T-helper 1 cell (primary cell): ENCODE measurements at places on chromosomes 12 and 14.

DNA sequence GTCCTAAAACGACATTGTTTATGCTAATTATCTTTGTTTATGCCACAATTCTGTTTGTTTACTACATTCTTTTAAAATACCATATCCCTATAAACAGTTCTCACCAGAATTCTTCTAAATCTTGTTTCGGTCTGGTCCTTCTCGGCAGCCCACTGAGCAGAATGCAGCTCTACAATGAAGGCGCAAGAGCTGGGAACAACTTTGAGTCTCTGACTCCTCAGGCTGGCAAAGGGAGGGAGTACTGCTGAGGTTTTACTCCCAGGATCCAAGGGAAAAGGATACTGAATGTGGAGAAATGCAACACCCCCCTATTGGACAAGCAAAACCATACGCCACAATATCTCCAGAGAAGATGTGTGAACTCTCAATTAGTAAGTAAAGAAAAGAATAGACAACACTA is 5.4 kb downstream of the SOX5 start:
- no peak for DNase-seq

DNA sequence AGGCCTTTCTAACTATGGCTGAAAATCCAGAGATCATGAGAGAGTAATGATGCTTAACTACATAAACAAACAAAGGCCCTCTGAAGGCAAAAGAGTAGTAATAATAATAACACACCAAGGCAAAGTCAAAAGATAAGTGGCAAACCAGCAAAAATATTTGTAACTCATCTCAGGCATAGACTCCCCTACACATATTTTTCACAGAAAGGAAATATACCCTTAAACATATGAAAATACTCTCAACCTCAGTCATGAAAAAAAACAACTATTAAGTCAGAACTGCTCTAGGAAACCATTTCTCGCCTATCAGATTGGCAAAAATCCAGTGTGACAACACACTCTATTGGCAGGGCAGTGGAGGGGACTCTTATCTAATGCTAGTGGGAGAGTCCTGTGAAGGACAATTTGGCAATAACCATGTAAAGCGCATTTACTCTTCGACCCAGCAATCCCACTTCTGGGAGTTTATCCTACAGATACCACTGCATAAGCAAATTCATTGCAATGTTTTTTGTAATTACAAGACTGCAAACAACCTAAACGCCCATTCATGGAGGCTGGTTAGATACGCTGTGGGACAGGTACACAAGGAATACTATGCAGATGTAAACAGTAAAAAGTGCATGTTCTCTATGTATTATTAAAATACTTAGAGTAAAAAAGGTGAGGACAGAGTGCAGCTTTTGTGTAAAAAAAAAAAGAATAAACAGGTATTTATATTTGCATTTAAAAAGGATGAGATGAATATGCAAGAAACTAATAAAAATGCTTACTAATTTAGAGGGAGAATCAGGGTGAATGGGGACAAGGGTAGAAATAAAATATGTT is 26.0 kb upstream of the IL22 start:
- DNase-seq, result no peak

DNA sequence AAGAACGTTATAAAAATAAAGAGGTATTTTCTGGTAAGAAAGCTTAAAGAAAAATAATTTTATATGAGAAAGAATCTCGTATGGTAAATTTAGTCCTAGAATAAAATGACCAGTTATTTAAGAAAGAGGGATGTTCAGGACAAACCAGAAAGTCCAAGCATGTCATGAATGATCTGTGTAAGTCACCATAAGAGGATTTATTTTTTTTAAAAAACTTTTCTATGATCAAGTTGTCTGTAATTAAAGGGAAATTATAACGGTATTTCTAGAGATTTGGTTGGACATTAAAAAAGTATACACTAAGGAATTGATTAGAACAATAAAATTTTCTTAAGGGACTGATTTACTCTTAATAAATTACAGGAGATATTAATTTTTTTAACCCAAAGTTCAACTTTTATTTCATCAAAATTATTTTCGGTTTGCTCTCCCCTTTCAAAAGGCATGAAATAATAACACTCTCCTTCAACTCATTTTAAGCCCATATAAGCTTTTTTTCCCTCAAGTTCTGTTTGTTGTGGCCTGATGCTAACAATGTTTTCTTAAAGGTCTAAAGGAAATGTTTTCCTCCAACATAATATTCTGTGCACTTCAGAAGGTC is 49.9 kb upstream of the CPSF6 start:
- DNase-seq, result no peak

DNA sequence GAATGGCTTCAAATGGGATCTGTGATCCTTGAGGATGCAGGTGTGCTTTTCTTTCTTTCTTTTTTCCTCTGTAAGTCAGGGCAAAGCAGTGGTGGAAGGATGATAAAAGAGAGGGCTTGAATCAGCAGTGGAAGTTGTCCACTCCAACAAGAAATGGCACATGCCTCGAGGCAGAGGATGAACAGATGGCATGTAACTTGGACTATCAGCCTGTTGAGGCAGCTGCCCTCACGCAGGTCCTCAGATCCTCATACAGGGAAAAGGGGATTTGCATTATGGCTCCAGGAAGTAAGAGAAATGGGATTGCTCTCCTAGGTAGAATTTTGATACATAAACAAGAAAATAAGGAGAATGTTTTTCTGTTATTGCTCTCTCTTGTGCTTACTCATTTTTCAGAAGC is 368.0 kb downstream of the FUT8 start:
- no peak for DNase-seq

DNA sequence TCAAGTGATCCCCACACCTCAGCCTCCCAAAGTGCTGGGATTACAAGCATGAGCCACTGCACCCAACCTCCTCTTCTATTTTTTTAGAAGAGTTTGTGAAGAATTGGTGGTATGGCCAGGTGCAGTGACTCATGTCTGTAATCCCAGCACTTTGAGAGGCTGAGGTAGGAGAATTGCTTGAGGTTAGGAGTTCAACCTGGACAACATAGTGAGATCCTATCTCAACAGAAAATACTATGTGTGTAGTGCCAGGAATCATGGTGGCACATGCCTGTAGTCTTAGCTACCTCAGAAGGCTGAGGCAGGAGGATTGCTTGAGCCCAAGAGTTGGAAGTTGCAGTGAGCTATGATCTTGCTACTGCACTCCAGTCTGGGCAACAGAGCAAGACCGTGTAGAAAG is 5.5 kb upstream of the ATF7 start:
- no peak for DNase-seq

- no peak for DNase-seq
Observed at GRCh38 chr12:57229046-57229633, 371 bp upstream of the SHMT2 start.

GRCh38 chr14:77667331-77667730 is 40.5 kb downstream of the ALKBH1 start:
- DNase-seq, result no peak

DNA sequence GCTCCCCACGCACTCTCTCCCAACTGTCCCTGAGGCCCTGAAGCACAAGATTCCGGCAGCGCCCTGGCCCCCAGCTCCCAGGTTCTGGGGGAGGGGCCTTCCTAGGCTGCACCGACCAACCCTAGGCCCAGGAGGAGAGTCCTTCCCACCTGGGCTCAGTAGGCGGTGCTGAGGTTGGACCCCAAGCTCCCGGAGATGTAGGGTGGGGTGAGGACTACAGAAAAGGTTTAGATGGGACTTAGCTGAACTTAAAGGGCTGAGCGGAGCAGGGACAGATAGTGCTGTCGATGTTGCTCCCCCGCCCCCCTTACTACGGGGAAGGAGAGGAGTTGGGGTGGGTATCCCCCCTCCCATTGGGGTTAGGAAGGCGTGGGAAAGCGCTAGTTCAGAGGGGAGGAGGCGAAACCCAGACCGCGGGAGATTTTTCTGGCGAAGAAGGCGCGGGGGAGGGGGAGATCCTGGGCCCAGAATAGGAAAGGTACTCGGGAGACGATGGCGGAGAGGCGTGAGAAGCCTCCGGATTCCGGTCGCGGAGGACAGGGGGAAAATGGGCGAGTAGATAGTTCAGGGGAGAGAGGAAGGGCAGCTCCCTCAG is 4.2 kb upstream of the BAZ2A start:
- no peak for DNase-seq

DNA sequence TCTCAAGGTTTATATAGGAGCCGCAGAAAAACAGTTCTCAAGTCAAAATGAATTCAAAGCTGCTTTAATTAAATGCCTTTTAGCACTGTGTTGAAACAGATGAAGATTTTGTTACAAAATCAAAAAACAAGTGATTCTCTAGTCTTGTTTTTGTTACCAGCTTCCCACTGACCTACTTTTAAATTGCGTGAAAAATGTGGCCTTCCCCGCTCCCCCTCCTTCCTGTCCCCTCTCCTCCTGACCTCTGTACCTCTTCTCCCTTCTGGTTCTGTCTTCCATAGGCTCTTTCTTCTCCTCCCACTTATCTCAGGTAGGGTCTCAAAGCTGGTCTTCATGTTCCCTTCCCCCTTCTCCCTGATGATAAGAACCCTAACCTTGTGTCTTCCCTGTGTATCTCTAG is 90.0 kb upstream of the MDM1 start:
- DNase-seq, result no peak

- DNase-seq, result no peak
Observed at GRCh38 chr14:96817750-96818666, 20.8 kb downstream of the VRK1 start.

- no peak for DNase-seq
Observed at GRCh38 chr12:11839091-11839641, 189.7 kb downstream of the ETV6 start.

DNA sequence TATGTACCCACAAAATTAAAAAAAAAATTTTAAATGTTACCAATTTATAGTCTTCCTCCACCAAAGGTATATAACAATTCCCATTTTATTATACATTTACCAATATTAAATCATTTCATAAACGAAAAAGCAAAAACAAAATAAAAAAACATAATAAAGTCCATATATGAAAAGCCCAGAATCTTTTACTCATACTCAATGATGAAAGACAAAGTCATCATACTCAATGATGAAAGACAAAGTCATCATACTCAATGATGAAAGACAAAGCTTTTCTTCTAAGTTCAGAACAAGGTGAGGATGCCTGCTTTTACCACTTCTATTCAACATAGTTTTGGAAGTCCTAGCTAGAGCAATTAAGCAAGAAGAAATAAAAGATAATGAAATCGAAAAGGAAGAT is 28.1 kb downstream of the TMEM116 start:
- no peak for DNase-seq
